Left renal pelvis (tissue), 4 donors: ENCODE measurements at places on chromosomes 2 and 18.

DNA sequence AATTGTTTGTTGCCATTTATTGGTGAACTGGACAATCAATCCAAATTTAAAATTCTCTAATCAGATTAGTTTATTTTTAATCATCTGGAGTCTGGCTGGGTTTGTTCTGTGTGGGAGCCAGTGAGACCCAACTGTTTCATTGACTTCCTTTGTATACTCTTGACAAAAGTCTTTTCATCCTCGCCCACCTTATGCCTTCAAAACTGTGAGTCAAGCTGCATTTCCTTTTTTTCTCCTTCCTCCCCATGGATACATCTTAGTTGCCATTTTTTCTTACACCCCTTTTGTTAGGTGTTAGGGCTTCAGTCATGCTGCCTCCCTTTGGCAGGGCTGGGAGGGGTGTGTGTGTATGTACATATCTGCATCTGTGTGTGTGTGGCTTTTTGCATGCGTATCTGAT lies 117.6 kb downstream of the PRKCE start:
- no peak for DNase-seq

DNA sequence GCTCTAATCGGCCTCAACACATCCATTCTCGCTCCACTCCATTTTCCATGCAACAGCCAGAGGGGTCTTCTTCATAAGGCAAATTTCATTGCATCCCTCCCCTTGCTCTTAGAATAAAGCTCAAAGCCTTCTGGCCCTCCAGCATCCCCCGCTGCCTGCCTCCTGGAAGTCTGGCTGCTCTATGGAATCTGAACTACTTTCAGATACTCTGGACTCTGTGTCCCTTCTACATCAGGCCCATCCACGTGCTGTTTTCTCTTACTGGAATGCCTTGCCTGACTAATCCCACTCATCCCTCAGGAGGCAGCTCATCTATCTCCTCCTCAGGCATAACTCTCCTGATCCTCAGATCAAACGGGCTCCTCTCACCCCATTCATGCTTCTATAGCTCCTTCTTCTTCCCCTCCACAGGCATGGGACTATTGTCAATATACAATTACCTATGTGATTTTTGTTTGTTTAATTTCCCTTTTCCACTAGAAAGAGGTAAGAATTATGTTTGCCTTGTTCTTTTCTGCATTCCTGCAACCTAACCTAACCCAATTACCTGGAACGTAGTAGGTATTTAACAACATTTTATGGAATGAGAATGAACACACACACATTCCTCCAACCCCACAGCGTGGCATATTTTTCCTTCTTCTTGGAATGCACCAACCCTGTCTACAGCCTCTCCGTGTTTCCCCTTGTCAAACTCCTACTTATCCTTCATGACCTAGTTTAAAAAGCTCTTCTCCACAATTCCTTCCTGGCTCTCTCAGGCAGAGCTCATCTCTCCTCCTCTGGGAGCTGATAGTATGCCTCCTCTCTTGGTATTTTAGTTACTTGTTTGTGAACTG lies 49.5 kb downstream of the LBH start:
- DNase-seq = no peak

DNA sequence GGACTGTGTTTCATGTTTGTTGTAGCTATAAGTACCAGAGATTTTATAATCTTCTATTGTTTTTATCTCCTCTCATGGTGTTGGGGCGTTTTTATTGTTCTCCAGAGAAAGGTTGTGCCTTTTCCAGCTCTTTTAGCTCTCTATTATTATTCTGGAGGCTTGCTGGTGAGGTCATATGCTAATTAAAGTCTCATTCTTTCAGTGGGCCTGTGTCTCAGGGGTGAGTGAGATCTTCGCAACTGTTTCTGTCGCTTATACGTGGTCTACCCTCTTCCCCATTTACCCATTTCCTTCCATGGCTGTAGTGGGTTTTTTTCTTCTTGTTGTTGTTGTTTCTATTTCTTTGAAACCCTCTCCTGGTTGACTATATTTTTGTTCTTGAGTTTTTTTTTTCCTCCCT lies 584.9 kb downstream of the TMEM182 start:
- DNase-seq = no peak

DNA sequence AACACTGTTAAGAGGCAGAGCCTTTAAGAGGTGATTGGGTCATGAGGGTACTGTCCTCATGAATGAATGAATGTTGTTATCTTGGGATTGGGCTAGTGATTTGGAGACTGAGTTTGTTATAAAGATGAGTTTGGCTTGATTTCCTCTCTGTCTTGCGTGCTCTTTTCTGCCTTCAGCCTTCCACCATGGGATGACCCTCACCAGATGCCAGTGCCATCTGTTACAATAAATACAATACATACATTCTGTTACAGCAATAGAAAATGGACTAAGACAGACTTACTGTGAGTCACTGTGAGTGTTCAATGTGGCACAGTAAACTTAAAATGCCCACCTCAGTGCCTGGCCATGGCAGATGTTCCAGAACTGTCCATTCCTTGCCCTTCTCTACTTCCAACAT lies 95.0 kb upstream of the ZFP36L2 start:
- no peak for DNase-seq

- DNase-seq = no peak
These were observed 58.5 kb downstream of the DYNC1I2 start for GRCh38 chr2:171745806-171746205.

DNA sequence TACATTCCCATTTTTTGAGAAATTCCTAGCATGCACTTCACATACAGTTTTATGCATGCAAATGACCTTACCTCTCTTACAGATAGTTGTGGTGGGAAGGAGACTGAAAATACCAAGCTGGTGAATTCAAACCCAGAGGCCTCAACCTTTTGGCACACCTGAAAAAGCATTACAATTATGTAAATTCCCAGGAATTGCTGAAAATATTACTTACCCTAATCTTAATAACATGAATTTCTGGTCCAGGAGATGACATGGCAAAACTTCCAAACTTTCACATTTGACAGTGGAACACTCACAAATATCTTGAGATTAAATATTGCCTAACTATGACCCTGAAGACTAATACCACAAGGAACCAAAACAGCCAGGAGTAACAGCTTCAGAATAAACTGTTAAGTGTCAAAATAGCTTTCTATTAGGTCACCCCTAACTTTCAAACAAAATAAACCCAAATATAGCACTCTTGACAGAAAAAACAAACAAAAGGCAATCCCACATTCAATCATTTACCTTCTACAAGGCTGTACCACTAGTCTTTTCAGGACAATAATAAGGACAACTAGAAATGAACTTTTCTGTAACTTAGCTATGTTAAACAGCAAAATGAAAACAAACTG lies 10.9 kb upstream of the PEX13 start:
- no peak for DNase-seq

DNA sequence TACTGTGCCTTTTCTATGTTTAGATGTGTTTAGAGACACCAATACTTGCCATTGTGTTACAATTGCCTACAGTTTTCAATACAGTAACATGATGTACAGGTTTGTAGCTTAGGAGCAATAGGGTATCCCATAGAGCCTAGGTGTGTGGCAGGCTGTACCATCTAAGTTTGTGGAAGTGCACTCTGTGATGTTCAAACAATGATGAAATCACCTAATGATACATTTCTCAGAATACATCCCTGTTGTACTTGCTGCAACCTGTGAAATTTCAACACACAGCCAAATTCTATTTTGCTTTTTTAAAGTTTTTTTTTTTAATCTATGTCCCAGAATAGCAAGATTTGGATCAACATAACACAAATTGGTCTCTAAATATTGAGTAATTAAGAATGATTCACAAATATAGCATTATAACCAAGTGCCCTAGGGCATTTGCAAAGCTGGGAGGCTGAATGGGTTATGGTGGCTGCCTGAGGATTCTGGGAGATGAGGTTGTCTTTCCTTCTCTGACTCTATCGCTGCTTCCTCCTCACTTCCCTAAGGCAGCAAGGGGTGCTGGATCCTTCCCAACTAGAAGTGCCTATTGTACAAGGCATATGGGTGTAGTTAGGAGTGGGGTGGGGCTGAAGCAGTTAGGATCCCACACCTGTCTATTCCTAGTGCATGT lies 78.3 kb downstream of the SKA1 start:
- no peak for DNase-seq

GRCh38 chr18:52401236-52401635 lies 61.2 kb downstream of the DCC start:
- no peak for DNase-seq

DNA sequence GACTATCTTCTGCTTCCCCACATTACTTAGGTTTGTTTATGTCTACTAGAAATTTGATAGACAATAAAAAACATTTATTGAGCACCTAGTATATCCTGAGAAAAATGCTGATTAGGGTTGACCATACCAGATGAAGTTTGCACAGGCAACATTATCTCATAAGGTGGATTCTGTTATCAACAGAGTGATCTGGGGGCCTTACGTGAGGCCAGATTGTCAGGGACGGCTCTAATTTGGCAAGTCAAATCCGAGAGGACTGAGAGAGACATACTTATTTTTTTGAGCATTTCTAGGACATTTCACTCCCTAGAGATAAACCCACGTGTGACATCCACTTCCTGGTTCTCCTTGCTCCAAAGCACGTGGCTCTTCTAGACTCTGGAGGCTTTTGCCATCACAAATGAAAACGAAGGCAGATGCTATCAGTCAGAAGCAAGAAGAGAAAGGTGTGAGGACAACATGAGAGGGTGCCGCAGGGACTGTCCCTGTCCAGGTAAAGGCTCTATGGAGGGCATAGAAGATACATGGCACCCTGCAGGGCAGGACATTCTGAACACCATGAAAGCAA lies 168.0 kb upstream of the REV1 start:
- no peak for DNase-seq

GRCh38 chr18:33712719-33713118 lies 134.7 kb downstream of the ASXL3 start:
- no peak for DNase-seq

DNA sequence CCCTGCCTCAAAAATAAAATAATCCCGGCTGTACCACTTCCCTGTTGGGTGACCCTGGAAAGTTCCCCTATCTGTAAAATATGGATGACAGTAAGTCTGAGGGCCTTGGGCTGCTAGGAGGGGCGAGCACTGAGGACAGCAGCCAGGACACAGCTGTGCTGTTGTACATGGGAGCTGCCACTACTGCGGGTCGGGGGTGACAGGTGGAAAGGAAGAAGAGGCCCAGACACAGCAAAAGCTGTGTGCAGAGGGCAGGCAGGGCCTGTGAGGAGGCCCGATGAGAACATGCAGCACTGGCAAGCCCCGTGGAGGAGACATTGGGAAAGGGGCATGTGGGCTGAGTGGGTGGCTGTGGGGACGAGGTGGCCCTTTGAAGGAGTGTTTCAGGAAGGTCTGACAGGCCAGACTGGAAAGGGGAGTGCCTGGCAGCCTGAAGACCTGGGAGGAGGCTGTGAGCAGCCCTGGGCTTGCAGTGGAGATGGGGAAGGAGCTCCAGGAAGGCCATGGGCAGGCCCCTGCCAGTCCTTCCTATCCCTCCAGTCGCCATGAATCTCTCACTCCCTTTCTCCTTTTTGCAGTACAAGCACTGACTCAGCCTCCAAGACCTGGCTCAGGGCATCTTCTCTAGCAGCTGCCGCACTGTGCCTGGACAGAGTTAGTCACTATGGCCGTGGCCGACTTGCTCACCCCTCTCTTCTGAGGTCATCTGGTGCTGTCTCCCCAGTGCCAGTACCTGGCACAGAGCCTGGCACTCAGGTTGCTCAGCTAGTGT lies 28.9 kb upstream of the SEMA4C start:
- no peak for DNase-seq

GRCh38 chr2:38293152-38293865 lies 83.8 kb downstream of the ATL2 start:
- no peak for DNase-seq
